ENCODE measurements at places on chromosomes 7 and 10.

- DNase-seq = no peak
Measured at GRCh38 chr10:101564490-101564991, 23.5 kb downstream of the POLL start.

- DNase-seq = no peak
Measured at GRCh38 chr7:123769371-123769770, 20.6 kb upstream of the WASL start.

DNA sequence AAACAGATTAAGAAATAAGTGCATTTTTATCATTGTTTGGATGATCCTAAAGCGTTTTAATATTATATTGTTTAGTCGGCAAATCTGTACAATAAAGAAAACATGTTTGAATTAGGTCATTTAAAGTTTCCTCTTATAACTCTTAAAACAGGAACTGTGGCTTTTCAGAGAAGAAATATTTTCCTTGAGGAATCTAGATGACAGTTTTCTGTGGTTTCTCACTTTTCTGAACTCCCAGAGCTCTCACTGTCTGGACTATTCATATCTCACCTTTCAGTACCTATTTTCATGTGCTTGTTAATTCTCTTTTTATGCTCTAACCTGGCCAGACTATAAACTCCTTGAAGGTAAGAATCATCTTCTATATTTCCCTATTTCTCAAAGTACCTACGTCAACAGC, 135.1 kb downstream of the CHN2 start:
- no peak for DNase-seq

DNA sequence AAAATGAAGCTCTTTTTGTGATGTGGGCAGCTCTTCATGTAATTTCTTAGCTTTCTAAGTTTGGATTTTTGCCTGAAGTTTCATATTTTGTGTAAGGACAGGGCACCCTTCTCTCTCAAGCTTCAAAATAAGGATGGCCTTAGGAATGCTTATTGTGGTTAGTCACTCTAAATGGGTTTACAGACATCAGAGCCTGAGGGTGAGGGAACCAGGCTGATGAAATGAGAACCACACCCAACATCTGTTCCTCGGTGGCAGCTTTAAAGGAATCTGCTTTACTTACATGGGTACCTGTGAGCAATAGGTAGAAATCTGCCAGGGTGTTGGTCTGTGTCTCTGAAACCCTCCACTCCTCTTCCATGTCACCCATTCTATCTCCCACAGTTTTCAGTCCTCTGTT, 174.3 kb downstream of the EMX2 start:
- DNase-seq = no peak

DNA sequence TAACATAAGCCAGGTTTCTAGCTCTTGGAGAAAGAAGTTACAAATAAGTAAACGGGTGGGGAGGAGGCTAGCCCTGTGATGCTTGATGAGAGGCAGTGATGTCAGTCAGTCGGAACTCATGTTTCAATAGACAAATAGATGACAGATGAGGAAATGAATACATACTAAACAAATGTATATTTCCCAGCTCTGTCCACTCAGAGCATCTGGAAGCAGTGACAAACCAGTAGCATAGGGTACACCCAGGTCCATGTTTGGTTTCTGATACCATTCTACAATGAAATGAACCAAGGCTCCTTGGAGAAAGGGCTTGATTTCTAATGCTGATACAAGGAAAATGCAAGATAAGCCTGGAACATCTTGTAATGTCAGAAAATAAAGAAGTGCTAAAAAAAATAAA, 30.6 kb downstream of the PODXL start:
- DNase-seq = no peak

DNA sequence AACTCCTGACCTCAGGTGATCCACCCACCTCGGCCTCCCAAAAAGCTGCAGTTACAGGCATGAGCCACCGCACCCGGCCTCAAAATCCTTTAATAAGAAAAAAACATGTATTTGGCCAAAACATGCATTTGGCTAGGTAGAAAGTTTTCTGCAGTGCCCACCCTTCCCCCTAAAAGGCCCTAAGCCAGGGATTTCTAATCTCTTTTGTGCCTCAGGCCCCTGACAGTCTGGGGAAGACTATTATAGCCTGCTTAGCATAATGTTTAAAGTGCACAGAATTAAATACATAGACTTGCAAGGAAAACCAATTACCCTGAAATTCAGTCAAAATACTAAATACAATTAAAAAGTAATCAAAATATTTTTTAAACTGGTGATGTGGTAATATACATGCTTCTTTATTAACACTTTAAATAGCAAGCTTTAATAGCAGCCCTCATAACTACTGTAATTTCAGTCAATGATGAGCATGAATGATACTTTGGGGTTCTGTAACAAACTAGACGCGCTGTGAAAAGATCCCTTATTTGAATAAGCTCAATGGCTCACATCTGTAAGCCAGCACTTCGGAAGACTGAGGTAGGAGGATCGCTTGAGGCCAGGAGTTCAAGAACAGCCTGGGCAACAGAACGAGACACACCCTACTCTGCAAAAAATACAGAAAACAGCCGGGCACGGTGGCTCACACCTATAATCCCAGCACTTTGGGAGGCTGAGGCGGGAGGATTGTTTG, 29.9 kb downstream of the SPDYE6 start:
- DNase-seq = no peak

GRCh38 chr7:159030490-159031134, 114.1 kb downstream of the VIPR2 start:
- peak; percentile 75 for DNase-seq

DNA sequence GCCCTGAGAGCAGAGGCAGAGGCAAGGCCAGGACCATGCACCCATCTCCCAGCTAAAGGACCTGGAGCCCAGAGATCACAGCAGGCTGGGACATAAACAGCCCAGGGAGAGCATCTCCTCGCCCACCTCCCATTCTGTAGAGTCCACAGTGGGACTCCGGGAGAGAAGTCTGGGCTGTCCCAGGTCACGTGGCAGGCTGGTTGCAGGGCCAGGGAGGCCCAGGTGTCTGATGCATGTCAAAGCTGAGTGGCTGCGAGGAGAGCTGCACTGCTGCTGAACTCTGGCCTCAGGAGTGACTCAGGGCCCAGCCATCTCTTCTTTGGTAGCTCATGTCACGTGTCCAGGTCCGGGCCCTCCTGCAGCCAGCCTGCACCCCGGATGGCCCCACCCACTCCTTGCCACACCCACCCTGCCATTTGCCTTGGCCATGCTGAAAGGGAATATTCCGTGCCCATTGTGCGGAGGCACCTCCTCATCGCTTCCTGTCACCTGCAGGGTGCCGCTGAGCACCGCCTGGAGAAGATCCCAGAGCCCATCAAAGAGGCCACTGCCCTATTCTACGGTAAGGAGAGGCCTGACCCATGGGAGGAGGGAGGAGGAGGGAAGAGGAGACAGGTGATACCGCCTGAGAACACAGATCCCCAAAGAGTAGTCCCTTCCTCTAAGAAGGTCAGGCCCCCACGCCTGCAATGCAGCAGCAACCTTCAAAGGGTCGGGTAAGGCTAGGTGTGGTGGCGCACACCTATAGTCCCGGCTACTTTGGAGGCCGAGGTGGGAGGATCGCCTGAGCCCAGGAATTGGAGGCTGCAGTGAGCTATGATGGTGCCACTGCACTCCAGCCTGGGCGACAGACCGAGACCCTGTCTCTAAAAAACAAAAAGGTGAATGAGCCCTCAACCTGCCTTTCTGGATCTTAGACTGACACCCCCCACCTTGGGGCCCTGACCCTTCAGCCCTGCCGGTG, 12.6 kb upstream of the SH2B2 start:
- no peak for DNase-seq

DNA sequence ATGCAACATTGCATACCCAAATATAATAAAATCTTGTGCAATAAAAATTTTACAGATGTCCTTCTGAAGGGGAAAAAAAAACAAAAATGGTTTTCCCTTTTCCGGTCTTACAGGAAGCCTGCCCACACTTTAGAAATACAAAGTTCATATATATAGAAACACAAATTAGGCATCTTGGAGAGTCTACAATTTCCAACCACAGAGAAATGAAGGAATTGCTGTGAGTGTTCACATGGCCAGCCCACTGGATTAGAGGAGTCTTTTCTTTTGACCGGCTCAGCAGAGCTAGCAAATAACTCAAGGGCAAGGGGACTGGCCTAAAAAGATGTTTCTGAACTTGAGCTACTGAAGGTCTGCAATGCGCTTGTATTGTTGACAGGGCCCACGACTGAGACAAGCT, 92.4 kb downstream of the GLI3 start:
- DNase-seq = no peak

DNA sequence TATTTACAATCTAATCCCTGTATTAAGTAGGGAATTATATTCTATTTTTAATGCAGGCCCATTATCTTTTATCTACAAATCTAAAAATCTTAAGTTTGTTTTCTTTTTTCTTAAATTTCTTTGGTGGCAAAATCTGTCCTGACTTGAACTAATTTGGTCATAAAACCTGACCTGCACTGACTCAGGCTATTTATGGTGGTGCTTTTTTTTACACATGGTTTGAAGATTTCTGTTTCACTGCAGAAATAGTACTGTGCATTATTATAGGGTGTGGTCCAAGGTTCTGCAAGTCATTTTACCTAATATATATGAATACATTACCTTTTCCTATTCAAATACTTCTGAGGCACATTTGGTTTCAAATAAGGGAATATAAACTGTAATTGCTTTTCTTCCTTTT, 137.0 kb downstream of the CD36 start:
- DNase-seq = no peak

- no peak for DNase-seq
Measured at GRCh38 chr7:108425714-108426275, 30.4 kb downstream of the NRCAM start.

GRCh38 chr10:12656518-12657142, 307.3 kb downstream of the CAMK1D start:
- DNase-seq = peak; percentile 72

GRCh38 chr10:61542596-61542995, 89.4 kb upstream of the TMEM26 start:
- DNase-seq = no peak

GRCh38 chr7:121385800-121386179, 10.3 kb downstream of the FAM3C start:
- peak; percentile 55 for DNase-seq

- DNase-seq = no peak
Measured at GRCh38 chr7:81776161-81776560, 6.3 kb upstream of the HGF start.

DNA sequence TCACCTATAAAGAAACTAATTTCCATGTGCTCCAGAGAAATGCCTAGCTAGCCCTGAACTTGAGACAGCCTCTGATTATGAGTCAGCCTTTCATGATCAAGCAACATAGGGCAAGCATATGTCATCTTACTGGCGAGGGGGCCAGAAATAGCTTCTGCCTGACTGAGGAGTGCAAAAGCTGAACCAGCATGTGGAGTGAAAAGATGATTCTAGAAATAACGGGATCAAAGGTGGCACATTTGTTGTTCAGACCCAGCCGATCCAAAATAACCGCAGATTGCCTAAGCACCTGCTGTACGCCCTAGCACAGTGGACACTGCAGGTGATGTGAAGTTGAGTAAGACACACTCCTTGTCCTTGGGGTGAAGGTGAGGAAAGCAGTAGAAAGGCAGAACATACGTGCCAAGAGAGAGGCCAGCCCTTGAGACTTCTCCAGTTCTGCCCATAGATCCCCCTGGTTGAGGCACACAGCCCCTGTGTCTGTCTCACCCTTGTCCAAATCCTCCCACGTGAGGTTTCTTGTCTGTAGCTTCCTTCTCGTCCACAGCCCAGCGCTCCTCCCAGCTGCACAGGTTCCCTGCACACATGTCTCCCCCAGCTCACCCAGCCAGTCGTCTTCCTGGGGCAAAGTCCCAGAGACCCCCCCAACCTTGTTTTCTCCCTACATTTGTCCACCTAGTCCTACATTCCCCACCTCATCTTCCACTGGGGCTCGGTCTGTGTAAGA, 2.8 kb upstream of the BCL7B start:
- peak; percentile 48 for DNase-seq

DNA sequence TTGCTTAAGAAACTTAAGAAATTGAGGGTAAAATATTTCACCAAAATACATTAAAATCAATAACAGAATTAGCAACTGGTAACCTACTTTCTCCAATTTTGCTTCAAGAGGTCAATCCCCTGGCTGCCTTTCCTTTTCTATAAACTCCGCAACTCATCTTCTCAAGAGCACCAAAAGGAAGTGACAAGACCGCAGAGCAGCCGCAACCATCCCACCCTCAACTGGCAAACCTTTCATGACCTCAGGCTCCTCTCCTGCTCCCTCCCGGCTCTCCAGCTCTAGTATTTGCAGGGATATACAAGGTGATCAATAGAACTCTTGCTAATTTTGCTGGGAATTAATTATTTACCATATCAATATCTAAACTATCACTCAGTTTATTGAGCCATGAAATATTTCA, 88.9 kb downstream of the ATE1 start:
- DNase-seq = no peak

DNA sequence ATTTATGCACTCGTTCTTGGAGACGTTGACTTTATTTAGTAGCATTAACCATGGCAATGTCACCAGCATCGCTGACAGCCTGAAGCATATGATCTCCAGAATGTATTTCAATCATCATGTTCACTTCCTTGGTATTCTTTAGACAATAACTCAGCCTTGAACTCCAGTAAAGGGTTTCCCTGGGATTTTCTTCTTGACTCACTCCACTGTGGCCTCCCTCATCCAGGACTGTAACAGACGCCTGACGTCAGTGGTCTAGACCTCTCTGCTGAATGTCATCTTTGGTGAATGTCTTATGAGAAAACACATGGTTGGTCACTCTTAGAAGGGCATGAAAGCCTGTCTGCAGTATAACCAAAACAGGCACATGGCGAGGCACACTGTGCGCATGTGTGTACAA, 64.4 kb downstream of the EGFR start:
- DNase-seq = no peak

GRCh38 chr7:19051767-19052375, 65.6 kb downstream of the TWIST1 start:
- DNase-seq = peak; percentile 44

DNA sequence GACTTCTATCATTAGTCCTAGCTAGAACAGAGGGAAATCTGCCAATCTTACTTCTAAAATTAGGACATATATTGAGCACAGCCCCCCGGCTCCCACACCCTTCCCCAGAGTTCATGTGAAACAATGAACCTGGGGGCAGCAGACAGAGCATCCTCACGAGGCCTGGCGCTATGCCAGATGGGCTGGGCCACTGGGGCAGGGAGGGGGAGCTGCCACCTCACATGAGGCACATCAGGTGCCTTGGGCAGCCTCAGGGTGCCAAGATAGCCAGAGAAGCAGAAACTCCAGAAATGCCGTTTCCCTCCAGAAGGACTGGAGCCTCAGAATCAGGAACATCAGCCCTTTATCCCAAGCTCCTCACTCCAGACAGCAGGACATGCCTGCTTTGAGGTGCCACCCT, 92.8 kb upstream of the LANCL2 start:
- no peak for DNase-seq

DNA sequence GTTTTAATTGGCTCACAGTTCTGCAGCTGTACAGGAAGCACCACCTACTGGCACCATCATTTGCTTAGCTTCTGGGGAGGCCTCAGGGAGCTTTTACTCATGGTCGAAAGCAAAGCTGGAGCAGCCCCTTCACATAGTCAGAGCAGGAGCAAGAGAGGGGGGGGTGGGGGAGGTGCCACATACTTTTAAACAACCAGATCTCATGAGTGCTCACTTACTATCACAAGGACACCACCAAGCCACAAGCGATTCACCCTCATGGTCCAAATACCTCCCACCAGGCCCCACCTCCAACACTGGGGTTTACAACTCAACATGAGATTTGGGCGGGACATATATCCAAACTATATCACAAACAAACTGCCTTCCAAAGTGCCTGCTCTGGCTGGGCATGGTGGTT, 31.7 kb upstream of the SLC18A3 start:
- DNase-seq = no peak
